HT1080 (cell line): ENCODE measurements at places on chromosomes 1 and 21.

DNA sequence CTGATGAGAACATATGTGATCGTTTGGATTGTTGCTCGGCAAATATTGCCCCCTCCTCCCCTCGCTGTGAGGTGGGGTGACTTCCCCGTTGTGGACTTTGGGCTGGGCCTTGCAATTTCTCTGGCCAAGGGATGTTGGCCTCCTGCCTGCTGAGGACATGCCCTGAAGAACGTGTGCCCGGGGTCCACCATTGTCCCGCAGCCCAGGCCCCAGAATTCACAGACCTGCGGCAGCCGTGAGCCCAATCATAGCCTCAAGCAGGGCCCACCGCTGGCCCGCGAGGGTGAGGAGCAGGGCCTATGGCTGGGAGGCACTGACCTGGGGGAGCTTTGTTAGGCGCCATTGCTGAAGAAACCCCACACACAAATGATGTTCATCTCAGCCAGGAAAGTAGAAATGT is 58.3 kb upstream of the ACTRT2 start:
- DNase-seq: no peak

DNA sequence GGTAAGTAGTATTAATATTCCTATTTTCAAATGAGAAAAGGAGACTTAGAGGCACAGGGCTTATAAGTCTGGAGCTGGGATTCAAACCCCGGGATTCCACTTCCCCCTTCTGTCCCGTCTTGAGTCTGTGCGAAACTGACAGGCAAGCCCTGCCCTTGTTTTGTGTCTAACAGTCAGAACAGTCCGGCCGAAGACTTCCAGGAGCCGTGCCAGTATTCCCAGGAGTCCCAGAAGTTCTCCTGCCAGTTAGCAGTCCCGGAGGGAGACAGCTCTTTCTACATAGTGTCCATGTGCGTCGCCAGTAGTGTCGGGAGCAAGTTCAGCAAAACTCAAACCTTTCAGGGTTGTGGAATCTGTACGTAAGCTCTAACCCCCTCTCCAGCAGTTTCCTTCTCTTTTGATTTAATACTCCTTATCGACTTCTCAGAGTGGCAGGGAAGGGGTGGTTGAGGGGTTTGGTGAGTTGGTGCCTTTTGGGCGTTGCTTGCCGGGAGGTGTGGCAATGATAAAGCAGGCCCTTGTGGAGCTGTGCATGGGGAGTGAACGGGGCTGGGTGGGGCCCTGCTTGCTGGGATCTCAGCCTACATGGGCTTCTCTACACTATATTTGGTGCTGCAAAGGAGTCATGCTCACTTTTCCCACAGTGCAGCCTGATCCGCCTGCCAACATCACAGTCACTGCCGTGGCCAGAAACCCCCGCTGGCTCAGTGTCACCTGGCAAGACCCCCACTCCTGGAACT is 29.4 kb downstream of the IL6R start:
- no peak for DNase-seq

- no peak for DNase-seq
Measured at GRCh38 chr1:70891051-70891843, 156.4 kb downstream of the PTGER3 start.

DNA sequence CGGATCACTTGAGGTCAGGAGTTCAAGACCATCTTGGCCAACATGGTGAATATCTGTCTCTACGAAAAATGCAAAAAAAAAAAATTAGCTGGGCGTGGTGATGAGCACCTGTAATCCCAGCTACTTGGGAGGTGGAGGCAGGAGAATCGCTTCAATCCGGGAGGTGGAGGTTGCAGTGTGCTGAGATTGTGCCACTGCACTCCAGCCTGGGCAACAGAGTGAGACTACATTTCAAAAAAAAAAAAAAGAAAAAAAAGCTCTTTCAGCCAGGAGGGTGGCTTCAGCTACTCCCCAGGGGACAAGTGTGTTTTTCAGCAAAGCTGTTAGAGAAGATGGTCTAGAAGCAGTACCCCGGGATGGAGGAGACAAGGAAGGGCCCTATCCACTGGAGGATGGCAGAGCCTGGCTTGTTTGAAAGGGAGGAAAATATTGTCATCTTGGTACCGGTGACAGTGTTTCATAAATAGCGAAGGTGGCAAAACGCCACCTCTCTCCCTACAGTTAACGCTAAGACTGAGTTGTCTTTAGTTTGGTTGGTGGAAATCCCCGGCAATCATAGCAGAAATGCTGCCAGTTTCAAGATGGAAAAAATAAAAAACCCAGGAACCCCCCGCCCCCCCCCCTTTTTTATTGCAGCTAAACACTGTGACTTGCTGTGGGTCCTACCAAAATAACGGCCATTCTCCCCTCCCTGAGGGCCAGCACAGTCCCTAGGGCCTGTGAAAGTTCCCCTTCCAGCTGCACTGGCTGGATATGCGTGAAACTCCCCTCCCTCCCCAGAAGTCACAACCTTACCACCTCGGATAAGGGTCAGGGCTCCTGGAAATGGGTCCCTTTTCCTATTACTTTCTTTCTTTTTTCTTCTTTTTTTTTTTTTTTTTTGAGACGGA is 3.5 kb downstream of the PIK3CD start:
- no peak for DNase-seq

DNA sequence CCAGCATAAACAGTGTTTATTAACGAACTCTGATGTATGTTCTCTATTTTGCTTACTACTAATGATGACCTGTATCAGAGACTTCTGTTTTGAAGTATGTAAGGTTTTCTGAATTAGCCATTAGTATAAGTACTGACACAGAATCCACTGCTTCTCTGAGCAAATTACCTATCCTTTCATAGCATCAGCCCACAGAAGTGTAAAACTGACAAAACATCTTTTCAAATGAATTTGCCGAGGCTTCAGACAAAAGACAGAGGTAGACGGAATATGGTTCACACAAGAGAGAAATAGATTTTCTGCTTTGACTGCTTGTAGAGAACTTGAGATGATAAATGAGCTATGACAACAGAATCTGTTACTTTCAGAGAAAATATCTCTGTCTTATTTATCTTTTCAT is 1051.6 kb downstream of the AMY1C start:
- DNase-seq: no peak

DNA sequence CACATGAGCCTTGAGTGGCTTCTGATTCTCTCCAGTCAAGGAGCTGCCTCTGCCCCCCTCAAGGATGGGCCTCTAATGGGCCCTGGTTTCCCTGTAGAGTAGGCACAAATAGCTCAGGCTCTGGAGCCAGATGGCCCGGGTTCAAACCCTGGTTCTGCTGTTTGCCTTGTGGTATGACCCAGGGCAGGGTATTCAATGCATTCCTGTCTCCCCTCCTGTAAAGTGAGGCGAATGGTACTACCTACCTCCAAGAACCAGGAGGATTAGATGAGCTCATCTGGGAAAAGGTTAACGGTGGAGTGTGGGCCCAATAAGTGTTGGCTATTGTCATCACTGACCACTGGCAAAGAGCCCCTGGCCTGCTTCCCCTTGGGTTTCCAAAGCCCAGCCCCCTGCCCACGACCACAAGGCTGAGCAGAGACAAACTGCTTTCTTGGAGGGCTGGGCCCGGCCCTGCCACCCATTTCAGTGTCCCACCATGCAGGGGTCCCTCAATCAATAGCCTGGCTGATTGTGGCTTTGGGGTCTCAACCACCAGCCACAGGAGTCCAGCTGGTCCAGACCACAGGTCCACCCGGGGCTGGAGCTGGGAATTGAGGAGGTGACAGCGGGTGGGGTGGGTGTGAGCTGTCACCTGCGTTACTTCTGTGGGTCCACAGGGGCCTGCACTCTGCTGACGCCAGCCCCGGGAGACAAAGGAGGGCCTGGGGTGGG is 115.6 kb upstream of the RUNX3 start:
- DNase-seq: no peak
